ENCODE measurements at places on chromosomes 7 and 10.

GRCh38 chr10:72353028-72353964 is 1.4 kb downstream of the DNAJB12 start:
- DNase-seq = no peak

DNA sequence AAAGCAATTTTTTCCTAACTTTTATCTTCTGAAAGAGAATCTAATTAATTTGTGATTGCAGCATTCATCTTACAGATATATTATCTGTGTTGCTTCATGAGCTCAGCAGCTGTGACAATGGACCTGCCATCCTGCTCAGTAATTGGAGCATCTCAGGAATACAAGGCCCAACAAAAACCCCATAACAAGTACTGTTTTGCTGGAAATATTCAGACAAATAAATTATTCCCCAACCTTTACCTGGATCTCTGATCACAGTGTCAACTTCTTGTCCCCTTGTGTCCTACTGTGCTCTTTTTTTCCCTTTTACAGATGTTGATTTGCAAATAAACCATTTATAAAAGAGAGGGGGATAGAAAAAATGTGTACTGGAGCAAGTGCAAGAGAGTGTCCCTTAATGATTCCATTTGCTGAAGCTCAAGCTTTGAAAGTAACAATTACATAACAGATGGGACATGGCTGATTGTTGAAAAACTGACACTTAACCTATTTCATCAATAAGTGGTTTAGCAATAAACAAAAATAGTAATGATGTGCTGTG is 1063.4 kb upstream of the GHITM start:
- DNase-seq = no peak

DNA sequence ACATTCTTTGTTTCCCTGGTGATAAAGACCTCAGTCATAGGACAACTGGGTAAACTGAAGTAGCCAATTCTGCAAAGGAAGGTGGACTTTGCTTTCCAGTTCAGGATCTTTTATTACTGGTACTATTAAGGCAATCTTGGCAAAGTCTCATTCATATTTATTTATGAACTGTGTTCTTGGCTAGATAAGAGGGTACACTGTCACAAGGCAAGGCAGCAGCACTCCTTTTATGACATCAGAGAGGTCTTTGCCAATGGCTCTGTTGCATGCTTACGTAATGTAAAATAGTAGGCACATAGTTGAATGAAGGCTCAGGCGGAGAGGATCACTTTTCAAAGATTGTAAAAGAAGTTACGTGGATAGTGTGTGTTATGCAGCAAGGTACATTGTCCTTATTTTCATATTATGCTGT is 63.7 kb upstream of the PDK4 start:
- DNase-seq = no peak

DNA sequence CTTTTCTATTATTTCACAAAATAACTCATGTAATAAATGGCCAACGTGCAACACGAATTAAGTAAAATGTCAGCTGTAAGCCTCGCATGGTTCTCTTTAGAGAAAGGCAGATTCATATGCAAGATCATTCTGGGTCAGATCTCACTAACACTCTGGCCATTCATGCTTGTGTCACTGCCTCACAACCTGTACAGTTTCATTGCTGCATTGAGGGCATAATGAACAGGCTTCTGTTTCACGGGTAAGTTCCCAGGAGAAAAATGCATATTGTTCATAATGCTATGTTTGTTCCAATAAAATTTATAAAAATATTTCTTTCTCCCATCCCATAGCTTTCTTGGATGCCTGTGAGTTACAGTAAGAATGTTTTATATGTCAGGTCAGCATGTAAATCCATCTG is 734.0 kb upstream of the ANKRD30A start:
- no peak for DNase-seq

DNA sequence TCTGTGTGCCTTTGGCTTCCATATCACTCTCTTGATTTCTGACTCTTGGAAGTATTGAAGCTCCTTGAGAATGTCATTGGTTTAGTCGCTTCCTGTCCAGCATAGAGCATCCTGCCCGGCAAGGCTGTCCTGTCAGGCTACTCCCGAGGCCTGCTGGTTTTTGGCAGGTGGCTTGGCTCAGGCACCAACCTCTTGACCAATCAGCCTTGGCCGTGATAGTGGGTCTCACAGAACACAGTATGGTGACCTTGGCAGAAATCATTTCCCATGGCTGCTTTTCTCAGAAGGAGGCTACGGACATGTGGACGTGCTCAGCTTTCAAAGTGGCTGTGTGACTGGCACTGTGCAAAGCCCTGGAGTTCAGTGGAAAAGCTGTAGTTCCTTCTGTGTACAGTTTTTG is 516.9 kb downstream of the REEP3 start:
- DNase-seq = no peak

DNA sequence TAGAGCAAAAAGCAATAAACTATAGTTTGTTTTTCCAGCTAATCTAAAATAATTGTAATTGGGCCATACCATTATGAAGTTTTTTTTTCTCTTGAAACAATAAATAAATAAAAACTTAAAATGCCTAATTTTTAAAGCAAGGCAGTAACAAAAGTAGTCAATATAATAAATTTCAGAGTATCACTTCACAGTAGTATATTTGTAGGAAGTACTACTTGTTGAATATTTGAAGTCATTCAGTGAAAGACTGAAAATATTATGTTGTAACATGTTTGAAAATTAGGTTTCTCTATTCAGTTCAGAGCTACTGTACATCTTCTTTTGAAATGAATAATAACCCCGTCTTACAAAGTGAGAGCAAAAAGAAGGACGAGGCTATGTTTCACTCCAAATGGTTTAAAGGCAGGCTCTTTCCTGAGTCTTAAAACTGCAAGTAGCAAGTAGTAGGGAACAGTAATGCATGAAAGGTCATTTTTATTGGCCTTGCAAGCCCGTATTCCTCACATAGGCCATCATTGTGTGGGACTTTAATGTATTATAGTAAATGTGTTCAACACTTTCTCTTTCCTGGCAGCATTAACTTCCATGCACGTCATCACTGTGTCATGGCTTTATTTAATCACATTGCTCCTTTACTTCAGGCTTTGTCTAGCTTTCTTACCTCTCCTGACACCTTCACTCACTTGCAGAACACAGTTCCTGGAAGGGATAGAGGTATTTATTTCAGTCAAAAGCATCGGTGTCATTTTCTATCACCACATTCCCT is 141.4 kb downstream of the VTI1A start:
- no peak for DNase-seq

DNA sequence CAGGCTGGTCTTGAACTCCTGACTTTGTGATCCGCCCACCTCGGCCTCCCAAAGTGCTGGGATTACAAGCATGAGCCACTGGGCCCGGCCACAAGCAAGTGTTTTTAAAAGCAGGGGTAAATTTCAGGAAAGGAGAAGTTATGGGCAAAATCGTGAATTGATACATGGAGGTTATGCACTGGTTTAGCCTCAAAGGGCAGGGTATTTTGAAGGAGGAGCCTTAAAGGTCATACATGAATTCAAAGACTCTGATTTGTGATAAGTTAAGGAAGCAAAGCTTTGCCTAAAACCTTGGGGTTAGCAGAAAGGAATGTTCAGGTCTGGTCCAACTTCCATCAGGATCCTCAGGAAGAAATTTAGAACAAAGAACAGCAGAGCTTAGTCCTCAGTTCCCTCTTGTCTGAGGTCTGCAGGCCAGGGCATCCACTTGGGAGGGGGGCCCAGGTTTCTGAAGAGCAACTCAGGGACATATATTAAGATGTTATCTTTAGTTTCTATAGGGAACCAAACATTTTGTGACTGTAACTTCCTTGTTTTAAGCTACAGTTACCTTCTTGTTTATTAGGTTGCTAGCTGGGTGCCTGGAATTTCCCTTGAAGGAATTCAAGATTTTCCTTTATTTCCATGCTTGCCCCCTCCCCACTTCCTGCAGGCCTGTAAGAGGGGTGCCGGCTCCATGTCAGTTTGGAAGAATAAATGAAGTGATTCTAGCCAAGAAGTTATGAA is 2.8 kb upstream of the REPIN1 start:
- no peak for DNase-seq

DNA sequence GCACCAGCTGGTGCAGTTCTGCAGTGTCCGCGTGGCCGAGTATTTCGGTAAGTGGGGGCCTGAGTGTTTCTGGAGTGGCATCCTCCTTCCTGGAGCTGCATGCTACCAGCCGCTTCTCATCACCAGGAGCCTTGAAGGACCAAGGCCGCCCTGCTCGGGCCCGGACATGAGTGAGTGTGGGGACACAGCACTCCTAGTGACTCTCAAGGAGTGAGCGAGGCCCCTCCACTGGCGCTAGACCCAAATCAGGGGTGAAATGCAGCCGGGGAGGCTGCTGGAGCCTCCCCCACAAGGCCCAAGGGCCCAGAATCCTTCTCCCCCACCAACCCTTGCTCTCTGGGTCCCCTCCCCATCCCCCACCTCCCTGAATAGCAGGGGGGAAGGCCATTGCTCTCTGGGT is 48.0 kb downstream of the CAMK2B start:
- DNase-seq = no peak

DNA sequence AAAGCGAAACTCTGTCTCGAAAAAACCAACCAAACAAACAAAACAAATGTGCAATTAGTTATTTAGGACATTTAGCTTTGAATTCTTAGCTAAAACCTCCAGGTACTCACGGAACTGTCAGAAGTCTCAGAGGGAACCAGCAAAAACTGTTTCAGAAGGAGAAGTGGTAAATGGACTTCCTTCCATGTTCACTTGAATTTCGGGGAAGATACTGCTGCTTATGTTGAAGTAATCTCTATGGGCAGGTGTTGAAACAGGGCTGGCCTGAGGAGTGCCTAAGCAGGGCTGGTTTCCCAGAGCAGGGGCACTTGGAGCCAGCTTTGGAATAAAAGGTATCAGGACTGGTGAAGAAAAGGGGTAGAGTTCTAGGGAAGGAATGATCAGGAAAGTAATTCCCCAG is 2.4 kb upstream of the EXOC6 start:
- DNase-seq = no peak

GRCh38 chr7:129572205-129572604 is 39.3 kb upstream of the NRF1 start:
- no peak for DNase-seq

DNA sequence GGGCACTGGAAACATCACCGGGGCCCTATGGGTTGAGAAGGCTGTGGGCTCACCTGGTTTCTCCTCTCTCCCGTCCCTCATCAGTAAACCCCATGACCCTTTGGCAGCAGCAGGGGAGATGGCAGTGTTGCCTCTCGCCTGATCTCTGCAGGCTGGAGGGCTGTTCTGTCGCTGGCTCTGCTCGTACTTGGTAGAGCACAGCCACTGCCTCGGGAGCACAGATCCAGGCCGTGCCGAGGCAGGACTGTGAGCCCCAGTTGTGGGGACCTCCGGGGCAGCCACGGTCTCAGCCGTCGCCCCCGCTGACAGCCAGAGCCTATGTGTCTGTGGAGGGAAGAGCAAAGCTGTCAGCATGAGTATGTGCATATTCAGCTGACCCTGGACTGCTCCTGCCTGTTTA is 94.9 kb downstream of the PTPRE start:
- DNase-seq = no peak

- DNase-seq = no peak
Observed at GRCh38 chr10:128099901-128100300, 26.3 kb downstream of the MKI67 start.

- no peak for DNase-seq
Observed at GRCh38 chr10:57535306-57535705, 732.4 kb downstream of the IPMK start.

- no peak for DNase-seq
Observed at GRCh38 chr10:24451325-24451820, 242.4 kb downstream of the KIAA1217 start.

DNA sequence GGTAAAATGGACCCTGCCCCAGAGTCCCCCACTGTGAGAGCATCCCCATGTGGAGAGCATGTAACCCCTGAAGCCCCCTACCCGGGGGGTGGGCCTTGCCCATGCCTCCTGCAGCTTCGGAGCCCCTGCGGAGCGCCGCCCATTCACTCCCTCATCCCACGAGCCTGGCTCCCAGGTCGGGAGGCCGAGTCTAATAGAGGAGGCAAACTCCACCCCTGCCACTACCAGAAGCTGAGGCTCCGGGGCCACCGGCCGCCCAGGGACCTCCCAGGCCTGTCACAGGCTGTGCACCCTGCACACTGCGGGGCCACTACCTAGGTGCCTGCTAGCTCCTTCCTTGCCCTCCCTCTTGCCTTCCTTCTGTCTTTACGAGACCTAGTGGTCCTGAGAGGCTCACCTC is 17.4 kb downstream of the WDR86 start:
- no peak for DNase-seq

DNA sequence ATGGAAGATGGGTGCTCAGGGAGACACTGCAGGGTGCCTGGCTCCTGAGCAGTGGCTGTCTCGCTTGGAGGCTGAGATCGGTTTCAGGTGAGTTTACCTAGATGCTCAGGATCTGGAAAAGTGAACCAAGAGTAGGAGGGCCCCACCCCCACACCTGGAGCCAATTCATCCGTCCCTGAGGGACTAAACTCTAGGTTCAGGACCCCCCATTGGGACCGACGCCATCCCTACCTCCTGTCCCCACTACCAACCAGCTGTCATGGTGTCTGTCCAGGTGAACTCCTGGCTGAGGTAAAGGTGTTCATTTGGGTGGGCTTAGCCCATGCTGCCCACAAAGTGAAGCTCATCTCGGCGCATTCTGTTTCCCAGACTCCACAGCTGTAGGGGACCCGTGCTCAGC is 174.6 kb upstream of the PLPP4 start:
- DNase-seq = no peak

DNA sequence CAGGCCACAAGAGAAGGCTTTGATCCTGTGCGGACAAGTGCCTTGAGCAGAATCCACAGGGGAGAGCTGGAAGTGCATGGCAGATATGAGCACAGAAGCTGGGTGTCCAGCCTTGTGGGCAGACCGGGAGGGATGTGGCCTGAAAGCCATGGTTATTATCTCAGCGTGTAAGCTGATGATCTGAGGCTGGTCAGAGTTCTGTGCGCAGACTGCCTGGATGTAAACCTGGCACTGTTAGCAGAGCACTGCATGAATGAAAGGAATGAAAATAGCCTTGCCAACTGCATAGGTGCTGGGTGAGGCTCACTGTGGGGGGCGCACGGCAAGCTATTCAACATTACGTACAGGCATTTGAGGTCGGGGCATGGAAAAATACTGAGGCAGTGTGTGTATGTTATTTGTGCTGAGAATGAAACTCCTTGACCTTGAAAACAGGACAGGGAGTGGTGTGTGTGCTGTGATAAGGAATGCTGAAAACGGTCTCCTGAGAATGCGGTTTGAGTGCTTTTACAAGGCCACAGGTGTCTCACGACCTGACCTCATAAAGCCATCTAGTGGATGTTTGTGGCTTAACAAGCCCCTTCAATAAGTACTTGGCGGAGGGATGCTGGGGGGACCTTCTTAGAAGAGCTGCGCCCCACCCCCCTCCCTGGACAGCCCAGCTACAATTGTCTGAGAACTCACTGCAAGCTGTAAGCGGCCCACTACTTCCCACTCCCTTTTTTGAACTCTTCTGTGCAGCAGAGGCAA is 18.7 kb downstream of the AKR1C1 start:
- no peak for DNase-seq

DNA sequence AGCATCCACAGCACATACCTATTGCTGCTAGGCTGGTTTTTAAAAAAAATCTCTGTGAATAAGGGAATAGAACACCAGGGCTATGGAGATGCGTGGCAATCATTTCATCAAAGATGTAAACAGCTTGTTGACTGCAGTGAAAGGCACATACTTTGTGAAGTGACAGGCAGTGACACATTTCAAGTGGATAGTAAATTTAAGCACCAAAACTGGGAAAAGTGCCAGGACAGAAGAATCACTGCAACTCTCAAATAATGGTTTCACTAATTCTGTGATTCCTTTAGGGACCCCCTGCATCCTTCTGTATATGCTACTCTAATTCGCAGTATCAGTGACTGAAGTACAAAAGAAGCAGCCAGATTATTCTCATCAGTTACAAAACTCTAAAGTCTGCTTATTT is 145.2 kb upstream of the KLF14 start:
- DNase-seq = no peak

- DNase-seq = no peak
Observed at GRCh38 chr10:15990535-15991129, 130.3 kb upstream of the MINDY3 start.

Measured in muscle of arm (tissue), 14 donors.